ENCODE measurements at places on chromosomes 11 and 22.

GRCh38 chr11:116849060-116849459, 11.6 kb upstream of the APOA1 start:
- DNase-seq = no peak

GRCh38 chr11:68904248-68904847, 657 bp downstream of the IGHMBP2 start:
- DNase-seq = peak; percentile 6

DNA sequence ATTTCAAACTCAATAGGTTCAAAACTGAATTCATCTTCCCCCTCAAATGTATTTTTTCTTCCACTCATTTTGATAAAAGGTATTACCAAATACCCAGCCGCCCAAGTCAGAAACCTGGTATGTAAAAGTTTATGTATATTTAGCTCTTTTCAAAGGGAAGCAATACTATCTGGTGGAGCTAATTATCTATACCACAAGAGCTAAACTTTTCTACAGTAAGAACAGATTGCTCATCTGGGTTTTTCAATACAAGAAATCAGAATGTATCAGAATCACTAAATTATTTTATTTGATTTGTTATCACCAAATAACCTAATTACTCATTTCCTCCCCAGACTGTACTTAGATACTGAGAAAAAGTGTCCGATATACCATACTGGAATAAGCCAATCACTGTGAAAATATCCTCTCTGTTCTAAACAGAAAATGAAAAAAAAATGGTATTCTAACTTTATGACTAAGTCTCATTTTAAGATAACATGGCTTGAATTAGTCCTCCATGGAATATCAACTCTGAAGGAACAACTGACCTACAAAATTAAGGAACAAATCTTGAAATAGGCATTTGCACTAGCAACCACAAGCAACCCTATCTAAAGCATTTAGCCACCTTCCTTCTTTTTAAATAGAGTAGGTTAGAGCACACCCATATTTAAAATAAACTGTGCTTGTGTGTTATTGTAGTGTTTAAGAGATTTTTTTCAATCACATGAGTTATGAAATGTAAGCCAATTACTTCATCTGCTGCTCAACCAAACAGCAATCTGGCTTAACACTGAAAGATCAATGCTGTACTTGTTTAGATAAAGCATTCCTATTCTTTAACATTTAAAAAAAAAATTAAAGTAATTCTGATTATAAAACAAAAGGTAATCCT, 35.0 kb downstream of the RDX start:
- no peak for DNase-seq

- DNase-seq = peak; percentile 4
These were observed 116.7 kb upstream of the SERPIND1 start for GRCh38 chr22:20656902-20657836.

GRCh38 chr22:49703505-49703904, 124.2 kb downstream of the BRD1 start:
- no peak for DNase-seq

- no peak for DNase-seq
These were observed 11.9 kb downstream of the CHID1 start for GRCh38 chr11:898540-899190.

DNA sequence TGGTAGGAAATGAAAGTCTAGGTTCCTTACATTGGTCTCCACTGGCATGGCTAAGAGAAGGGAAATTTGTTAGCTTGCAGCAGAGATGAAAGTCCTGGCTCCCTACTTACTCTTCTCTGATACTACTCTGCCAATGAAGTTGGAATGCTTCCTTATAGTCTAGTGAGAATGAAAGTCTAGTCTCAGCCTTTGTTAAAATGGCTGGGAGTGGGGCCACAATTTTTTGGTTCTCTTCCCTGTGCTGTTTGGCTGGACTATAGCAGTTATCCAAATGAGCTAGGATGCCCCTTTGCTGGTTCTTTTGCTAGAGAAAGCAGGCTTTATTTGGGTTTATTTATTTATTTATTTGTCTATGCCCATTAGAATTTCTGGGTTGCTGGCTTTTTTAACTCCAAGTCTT, 414.3 kb downstream of the AASDHPPT start:
- DNase-seq = no peak

GRCh38 chr22:20650294-20651207, 123.4 kb upstream of the SERPIND1 start:
- no peak for DNase-seq

- no peak for DNase-seq
These were observed 5.0 kb downstream of the SNX19 start for GRCh38 chr11:130911306-130911705.

- DNase-seq = peak; percentile 68
These were observed 286.0 kb upstream of the CTSC start for GRCh38 chr11:88623531-88623930.

GRCh38 chr22:48485149-48486133, 1342.2 kb downstream of the BRD1 start:
- DNase-seq = no peak

DNA sequence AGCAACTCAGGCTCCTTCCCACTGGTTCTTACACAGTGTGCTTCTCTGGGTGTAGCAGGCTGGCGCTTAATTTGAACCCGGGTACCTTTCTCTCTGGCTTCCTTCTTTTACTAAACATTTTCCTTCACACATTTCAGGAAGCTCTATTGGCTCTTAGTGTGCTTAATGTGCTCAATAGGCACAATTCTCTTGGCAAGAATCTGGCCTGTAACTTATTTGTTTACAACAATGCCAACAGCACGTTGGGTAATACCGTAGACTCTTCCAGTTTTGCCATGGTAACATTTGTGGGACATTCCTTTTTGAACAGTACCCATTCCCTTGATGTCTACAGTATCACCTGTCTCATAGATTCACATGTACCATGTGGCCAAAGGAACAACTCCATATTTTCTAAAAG, 47.8 kb downstream of the AAMDC start:
- no peak for DNase-seq

- DNase-seq = no peak
These were observed 85.1 kb upstream of the BLID start for GRCh38 chr11:122201106-122201505.

- no peak for DNase-seq
These were observed 17.1 kb downstream of the USH1C start for GRCh38 chr11:17526931-17527627.

GRCh38 chr11:61787928-61788491, 4.4 kb downstream of the TMEM258 start:
- DNase-seq = peak; percentile 59

GRCh38 chr11:5605849-5606248, 9.4 kb downstream of the TRIM6 start:
- peak; percentile 67 for DNase-seq

GRCh38 chr11:9643751-9644150, 20.1 kb upstream of the SWAP70 start:
- no peak for DNase-seq

DNA sequence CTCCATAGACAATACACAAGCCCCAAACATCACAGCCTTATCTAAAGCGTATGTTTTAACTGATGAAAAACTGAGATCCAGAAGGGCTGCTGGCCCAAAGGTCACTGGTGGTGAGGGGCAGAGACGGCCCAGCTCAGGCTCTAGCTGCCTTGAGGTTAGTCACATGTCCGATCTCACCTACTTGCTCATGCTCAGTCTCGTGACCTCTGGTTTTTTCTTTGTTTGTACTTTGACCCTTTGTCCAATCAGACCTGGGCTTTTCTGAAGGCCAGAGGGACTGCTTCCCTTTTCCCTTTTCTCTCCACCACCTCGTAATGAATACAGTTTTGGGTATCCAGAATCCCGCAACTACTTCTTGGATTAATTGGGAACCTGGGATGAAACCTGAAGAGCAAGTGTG, 28.6 kb downstream of the MMP20 start:
- DNase-seq = no peak

DNA sequence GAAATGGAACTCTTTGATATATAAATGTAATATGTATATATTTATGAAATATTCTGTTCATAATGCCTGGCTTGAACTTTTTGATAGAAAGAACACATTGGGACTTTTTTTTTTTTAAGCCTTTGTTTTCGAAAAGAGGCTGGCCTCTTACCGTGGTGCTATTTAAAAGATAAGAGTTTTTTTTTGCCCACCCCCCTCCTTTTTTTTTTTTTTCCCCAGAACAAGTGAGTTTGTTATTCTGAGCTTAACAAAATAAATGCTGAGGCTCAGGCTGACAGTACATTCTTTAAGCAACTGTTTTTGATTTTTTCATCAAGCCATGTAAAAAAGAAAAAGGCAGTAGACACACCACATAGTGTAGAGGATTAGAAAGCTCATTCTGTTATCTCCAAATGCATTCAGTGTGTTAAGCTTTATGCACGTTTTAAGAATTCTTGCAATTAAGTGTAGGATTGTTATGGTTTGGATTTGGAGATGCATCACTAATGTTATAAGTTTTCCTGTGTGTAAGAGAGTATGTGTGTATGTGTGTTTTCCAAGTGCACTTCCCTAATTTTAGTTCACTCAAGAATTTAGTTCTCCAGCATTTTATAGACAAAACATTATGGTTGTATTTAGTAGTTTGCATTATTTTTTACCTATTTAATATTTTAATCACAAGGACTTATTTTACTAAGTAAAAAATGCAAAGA, 12.0 kb downstream of the PDHX start:
- peak; percentile 11 for DNase-seq

DNA sequence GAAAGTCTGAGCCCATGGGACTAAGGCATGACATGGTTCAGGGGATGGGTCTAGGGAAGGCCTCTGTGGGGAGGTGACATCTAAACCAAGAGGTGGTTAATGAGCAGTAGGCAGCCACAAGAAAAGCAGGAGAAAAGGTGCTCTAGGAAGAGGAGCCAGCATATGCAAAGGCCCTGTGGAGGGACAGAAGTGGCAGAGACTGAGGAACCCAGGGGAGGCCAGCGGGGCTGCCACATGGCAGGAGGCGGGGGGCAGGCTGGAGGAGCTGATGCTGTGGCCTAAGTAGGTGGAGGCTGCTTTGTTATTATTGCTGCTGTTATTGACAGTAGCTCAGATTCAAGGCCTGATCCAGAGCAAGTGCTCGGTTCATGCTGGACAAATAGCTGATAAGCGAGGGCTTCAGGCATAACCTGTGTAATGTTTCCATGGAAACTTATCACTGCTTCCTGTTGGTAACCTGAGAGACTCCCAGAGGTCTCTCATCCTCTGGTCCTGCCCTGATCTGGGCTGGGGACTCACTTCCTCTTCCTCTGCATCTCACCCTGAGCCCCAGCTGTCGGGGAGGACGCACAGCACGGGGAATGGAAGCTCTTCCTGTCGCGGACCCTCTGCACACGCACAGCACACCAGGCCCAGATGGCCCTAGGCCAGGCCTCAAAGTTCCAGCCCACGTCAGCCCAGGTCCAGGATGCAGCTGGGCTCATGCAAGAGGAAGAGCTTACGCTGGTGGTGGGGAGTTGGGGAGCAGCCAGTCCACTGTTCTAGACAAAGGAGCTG, 75.2 kb upstream of the TP53I11 start:
- no peak for DNase-seq

GRCh38 chr11:123188508-123189165, 6.4 kb downstream of the CLMP start:
- DNase-seq = peak; percentile 79

DNA sequence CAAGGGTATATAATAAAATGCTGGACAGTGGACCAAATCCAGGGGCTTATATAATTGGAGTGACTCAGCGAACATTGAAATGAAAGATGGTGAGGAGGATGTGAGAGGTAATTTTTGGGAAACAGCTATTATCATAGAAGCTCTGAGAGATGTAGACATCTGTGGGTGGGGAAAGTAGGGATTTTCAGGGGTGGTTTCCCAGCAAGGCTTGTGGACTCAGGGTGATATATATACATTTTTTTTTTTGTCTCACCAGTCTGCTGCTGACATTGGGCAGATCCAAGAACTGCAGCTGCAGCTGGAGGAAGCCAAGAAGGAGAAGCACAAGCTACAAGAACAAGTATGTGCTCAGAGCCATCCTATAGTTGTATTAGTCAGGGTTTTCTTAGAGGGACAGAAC, 208.1 kb downstream of the MYO18B start:
- DNase-seq = no peak

- DNase-seq = no peak
These were observed 23.9 kb downstream of the SLC22A12 start for GRCh38 chr11:64614917-64615316.

DNA sequence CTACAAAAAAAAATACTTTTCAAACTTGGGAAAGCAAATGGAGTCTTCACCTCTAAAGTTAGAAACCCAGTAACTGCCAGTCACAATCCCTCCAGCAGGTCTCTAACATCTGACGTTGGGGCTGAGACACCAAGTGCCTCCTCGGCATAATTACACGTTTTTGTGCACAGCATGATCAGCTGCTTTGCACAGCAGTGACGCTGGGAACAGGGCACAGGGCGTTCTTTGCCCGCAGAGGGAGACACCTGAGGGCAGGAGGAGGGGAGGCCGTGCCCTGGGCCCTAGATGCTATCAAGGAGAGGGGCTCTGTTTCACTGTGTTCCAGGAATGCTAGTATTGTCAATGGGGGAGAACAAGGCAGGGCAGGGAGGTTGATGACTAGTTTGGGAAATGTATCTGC, 120.1 kb downstream of the PARVA start:
- DNase-seq = no peak

- no peak for DNase-seq
These were observed 597.9 kb upstream of the KIRREL3 start for GRCh38 chr11:127598476-127598875.

GRCh38 chr22:19291218-19291579, 320 bp downstream of the CLTCL1 start:
- peak; percentile 31 for DNase-seq

DNA sequence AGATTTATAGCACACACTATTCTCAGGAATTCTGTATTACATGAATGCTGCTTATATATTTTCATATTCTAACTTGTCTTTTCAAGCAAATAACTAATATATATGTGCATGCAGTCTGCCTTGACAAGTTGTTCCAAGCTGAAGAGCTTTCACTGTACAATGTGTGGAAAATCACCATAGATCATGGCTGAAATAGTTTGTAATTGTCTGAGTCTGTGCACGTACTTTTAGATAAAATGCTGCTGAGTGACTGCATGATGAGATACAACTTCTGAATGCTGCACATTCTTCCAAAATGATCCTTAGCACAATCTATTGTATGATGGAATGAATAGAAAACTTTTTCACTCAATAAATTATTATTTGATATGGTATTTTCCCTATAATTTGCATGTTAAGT, 58.9 kb downstream of the SLC5A12 start:
- DNase-seq = no peak

DNA sequence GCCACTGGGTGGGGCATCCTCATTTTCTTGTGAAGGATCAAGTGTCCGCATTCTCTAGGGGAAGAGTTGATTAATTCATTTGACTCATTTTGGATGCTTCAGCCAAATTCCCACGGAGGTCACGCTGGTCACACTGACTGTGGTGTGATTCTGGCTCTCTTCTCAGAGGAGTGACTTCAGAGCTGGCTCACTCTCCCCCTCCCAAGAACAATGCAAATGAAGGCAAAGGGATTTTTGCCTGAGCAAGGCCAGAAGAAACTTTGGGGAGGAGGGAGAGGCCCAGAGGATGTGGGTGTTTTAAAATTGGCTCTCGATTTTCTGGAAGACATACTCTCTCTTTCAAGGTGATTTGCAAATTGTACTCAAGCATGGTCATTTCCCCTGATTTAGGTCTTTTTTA, 51.1 kb upstream of the LMO2 start:
- DNase-seq = peak; percentile 75

GRCh38 chr11:13386567-13386966, 76.5 kb downstream of the BTBD10 start:
- DNase-seq = no peak

GRCh38 chr11:132234878-132235277, 864.5 kb downstream of the NTM start:
- DNase-seq = peak; percentile 95

- no peak for DNase-seq
These were observed 128.3 kb downstream of the NTM start for GRCh38 chr11:131498631-131499160.

- DNase-seq = peak; percentile 51
These were observed 25.6 kb upstream of the TH start for GRCh38 chr11:2196970-2197770.

- peak; percentile 13 for DNase-seq
These were observed 8.6 kb upstream of the CD3E start for GRCh38 chr11:118295815-118296454.

All from fibroblast of skin of scalp (primary cell).